ENCODE measurements at places on chromosomes 11 and 22.

- DNase-seq, result no peak
These were observed 2.7 kb upstream of the GAB2 start for GRCh38 chr11:78420255-78420764.

DNA sequence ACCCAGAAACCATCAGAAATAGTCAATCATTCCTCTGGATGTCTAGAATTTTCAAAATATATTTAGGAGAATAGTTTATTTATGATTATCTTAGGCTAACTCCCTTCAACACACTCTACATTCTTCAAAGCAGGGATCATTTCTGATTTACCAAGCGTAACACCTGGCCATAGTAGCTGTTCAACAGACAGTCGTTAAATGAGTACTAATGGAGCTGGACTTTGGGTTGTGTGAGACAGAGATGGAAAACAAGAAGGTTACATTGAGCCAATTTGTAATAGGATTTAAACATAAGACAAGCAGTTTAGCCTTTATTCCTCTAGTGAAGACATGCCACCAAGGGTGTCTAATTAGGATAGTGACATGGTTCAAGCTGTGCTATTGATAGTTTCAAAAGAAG lies 129.2 kb upstream of the ANO3 start:
- no peak for DNase-seq

GRCh38 chr11:9577556-9577955 lies 4.1 kb downstream of the WEE1 start:
- DNase-seq, result no peak

GRCh38 chr22:22848364-22848866 lies 39.2 kb upstream of the IGLL5 start:
- peak; percentile 46 for DNase-seq

DNA sequence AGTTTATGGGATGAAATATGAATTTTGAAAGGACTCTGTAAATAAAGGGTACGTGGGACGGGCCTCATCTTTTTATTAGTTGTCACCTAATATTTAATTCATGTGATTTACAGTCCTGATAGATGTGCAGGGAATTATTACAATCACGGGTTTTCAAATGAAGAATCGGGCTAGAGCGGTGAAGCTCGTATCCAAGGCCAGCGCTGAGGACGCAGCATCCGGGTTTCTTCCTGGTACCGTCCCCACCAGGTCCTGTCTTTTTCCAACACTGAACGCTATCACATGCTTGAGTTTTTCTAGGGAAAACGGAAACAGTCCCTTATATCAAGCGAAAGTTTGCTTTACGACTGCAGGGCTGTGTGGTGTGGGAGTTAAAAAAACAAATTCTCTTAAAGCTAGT lies 787 bp downstream of the SMDT1 start:
- no peak for DNase-seq

DNA sequence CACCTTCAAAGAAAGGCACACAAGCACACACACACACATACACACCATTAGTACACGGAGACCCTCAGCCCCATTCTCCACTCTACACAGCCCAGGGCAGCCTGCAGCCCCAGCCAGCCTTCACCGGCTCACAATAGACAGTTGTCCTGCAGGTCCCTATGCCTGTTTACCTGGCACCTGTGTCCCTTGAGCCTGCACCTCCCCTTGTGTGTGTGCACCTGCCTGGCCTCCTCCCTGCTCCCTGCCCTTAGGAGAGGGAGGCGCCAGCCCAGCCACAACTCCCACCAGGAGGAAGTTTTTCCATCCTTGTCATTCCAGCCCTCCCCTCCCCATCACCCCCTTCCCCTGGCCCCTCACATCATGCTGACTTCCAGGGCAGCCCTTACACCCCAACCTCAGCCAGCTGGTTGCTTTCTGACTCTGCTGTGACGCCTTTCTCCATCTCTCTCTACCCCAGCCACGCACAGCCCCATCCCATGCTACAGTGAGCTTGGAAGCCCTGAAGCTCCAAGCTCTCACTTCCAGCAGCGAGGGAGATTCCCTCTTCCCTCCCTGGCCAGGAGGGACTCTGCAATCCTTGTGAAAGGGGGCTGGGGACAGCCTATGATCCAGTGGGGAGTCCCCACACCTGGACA lies 4.4 kb downstream of the AHNAK start:
- DNase-seq, result no peak

GRCh38 chr22:23106906-23107367 lies 34.9 kb downstream of the RSPH14 start:
- no peak for DNase-seq

DNA sequence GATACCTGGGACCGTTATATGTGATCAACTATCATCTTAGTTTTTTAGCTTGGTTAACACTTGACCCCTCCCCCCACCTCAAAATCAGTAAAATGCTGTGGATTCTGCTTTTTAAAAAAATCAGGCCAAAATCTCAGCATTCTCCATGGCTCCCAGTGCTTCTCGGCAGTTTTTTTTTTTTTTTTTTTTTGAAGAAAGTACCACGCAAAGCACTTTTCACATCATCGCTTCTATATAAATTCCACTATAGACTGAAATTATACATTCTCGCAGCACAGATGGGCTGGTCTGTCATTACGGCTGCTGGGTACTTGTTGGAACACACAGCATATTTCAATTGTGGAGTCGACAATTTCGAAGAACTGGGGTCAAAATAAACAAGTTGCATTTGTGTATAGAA lies 67.7 kb upstream of the PPARA start:
- no peak for DNase-seq

- DNase-seq, result no peak
These were observed 138.8 kb downstream of the ARHGAP20 start for GRCh38 chr11:110573411-110573810.

DNA sequence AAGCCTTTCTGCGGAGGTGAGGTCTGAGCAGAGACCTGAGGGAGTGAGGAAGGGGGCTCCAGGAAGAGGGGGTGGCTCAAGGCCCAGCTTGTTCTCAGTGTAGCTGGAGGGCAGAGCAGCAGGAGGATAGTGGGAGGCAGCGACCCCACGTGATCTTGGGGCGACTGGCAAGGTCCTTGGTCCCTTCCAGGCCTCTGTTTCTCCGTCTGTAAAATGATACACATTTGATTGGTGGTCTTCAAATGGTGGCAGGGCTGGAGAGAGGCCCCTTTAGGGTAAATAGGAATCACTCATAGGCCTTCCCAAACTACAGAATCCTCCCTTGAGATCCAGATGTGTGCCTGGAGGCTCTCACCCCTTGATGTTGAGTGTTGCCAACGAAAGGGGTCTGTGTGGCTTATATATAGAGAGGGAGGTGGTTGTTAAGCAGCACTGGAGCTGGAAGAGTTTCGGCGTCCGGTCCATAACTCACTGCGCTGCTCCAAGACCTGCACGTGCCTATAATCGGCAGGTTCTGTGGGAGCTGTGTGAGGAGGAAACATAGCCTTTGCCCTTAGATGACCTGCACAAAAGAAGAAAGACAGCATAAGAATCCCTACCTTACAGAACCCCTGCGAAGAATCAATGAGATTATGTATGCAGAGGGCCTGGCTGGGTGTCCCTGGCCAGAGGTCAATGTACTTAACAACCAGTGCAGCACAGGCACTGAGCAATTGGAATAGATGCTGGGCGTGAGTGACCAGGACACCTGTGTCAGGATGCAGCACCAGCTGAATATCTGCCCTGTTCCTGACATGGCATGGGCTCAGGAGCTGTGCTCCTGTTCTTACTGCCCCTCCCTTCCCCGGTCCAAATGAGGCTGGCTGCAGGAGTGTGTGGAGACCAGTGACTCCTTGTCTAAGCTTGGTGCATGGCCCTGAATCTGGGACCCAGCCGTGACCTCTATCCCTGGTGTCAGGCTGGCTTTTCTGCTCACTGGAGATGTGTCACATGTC lies 28.7 kb downstream of the OTOG start:
- no peak for DNase-seq

DNA sequence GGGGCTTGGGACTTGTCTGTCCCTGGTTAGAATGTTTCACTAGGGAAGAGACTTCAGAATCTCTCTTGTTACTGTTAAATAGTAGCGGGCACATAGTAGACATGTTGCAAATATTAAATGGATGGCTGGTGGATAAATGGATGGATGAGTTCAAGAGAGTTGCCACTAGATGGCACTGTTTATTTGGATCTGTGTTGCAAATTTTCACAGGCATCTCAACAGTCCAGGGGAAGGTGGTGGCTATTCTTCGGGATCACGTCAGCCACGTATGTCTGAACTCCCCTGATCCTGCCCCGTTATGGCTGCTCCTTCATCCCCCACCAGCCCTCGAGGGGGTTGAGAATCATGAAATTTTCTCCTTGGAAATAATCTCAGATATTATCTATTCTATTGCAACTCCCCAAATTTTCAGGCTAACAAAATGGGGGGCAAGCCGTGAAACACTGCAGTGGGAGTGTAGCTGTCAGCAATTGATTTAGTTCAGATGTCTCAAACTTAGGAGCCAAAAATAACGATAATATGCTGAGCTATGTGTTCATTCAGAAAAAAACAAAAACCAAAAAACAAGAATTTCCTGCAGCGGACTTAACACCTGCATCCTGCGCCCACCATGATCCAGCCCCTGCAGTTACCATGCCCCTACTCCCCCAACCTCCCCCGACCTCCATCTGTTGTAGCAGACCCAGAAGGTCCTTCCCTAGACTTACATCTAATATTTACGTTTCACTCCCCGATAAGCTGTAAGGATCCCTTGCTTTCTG lies 29.1 kb upstream of the BIRC3 start:
- DNase-seq, result no peak

- no peak for DNase-seq
These were observed 10.9 kb downstream of the ACO2 start for GRCh38 chr22:41479671-41480396.

- DNase-seq, result no peak
These were observed 26.1 kb upstream of the RTL6 start for GRCh38 chr22:44523981-44524759.

DNA sequence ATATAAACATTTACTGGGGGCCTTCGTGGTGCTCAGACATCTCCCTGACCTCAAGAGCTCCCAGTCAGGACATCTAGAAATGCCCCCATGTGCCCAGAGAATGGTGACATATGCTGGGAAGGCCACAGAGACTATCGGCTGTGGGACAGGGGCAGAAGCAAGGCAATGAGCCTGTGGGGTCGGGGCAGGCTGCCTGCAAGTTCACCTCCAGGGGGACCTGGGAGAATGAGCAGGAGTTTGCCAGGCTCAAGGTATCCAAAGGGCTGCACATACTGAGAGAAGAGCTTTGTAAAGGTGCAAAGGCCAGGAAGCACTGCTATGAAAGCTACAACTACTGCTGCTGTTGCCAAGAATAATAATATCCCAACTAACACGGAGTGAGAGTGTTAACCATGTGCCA lies 233.9 kb downstream of the TENM4 start:
- no peak for DNase-seq

DNA sequence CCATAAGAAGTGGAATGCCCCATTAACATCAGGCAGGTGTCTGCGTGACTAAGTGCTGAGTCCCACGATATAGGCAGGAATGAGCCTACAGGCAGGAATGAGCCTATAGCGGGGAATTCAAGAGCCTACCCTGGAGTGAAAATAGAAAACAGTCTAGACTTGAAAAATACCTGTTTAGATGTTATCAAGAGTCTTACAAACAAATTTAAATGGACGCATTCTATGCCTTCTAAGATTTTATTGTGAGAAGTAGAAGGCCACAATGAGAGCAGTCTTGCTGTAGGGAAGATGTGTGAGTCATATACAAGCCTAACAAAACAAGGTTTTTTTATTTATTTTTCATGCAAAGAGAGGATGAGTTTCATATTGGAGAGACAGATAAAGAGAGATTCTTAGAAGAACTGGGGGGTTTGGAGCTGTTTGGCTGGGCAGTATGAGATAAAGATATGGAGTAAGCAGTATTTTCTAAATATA lies 200.8 kb upstream of the ZC3H12C start:
- no peak for DNase-seq

- DNase-seq, result no peak
These were observed 395.6 kb downstream of the LARGE1 start for GRCh38 chr22:33524511-33525260.

All from stimulated activated CD8-positive, alpha-beta memory T cell treated with anti-CD3 and anti-CD28 coated beads, Interleukin-2, amount 100 ng/mL, for 1 hour (primary cell).